ENCODE measurements at places on chromosomes 5 and 9.

GRCh38 chr5:112346411-112347044, 72.5 kb downstream of the EPB41L4A start:
- DNase-seq, result no peak

GRCh38 chr5:14920121-14920520, 48.5 kb upstream of the ANKH start:
- no peak for DNase-seq

DNA sequence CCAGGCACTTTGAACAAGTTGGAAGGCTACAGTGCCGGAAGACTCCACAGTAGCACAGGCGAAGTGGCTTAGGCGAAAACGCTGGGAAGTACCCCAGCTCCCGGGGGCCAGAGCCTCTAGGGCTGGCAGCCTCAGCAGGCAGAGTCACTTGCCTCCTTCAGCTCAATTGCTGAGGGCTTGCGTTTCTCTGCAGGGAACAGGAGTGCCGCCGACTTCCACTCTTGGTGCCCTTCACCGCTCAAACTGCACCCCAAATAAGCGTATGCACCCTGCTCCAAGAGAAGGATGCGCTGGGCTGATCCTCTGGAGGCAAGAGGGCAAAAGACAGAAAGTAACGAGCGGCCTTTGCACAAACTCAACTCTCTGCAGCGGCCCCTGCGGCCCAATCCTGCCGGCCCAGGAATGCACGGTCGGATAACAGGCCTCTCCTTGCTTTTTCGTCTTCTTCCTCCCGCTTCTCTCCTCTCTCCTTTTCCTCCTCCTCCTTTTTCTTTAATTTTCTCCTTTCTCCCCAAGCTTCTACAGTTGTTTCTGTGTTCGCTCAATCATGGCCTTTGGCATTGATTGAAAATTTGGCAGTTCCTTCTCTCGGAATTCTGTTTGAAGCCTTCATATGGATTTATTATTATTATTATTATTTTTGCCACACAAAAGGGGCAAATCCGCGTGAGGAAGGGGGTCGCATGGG, 1.1 kb upstream of the S1PR3 start:
- DNase-seq, result peak; percentile 69

DNA sequence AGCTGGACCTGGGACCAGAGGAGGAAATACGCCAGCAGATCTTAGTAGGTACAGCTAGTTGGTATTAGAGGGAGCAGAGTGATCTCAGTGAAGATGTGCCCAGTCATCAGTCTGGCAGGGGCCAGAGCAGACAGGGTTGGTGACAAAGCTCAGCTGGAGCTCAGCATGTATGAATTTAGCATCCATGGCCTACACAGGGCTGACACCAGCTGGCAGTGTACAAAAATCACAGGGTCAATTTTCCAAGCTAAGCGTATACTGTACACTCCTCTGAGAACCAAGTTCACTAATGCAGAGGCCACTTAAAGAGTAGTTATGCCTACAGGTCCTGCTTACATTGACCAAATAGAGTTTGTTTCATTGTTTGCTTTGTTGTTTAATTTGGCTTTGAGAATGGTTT, 146.6 kb downstream of the SLC24A2 start:
- DNase-seq, result peak; percentile 63

DNA sequence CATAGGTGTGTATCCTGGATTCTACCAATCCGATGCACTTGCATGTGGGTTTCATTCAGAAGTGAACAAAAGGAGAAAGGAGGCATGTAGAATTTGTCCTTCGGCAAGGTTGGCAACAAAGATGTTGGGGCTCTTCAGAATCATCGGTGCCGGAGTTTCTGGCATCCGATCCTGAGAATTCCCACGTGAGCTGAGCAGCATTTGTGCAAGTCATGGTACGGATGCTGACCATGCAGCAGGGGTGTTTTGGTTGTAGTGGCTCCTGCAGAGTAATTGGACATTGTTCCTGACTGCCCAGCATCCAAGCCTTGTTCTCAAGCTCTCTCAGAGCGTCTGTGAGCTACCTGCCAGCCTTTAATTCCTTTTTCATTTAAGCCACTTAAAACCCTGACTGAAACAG, 19.0 kb upstream of the POC5 start:
- DNase-seq, result no peak

DNA sequence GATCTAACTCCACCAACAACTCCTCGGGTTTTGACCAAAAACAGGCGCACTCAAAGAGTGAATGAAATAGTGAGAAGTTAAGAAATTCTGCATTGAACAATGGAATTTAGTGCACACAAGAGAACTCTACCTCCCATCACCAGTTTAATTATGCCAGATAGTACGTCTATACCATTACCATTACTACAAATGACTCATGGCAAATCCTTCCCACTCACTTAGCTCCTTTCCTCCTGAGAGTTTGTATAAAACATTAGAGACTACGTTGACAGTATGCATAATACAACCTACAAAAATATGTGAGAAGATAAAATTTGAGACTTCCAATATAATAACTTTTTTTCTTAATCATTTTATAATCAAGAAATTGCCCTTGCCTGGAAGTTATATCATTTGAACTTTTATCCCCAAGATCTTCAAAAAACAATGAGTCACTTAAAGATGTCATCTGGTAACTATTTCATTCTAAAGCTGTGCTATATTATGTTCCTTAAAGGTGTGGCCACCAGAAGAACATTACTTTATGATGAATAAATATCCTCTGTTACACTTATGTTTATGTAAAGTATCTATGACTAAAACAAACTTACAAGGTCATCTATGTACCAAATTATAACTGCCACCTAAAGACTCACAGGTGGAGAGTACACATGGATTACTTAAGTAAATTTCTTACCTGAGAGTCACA, 297.9 kb upstream of the PTGER4 start:
- no peak for DNase-seq

- DNase-seq, result no peak
Measured at GRCh38 chr5:54443270-54443669, 12.2 kb upstream of the HSPB3 start.

DNA sequence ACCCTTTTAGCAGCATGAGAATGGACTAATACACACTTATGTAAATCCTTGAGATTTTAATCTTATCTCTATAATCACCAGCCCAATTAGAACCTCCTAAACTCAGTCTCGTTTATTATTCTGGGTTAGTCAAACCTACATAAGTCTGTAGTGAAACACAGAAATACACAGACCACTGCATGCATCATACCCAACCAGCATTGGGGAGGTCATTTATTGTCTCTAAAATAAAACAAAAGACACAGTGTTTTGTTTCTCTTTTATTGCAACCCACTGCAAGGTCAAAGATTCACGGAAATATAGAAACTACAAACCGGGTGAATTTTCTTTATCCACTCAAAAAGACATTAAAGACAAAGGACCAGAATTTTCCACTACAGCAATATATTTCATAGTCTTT, 188.1 kb upstream of the EFNA5 start:
- no peak for DNase-seq

DNA sequence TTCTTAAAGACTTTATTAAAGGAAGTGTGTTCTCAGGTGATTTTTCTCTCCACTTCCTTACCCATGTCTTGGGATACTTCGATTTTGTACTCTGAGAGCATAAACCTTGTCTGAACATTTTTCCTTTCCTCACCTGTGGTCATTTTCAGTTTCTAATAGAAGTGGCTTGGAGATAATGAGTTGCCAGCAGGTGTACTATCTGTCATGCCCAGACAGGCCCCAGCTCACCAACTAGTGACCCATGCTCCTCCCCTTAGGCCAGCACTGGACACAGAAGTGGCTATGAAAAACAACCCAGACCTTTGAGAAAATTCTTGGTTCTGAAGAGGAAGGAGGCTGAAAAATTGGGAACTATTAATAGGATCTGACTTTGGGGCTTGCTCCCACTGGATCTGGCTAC, 49.2 kb upstream of the SMIM32 start:
- DNase-seq, result no peak

- DNase-seq, result no peak
Measured at GRCh38 chr5:151454166-151454565, 6.8 kb downstream of the SLC36A1 start.

- no peak for DNase-seq
Measured at GRCh38 chr9:117722108-117722761, 18.0 kb downstream of the TLR4 start.

DNA sequence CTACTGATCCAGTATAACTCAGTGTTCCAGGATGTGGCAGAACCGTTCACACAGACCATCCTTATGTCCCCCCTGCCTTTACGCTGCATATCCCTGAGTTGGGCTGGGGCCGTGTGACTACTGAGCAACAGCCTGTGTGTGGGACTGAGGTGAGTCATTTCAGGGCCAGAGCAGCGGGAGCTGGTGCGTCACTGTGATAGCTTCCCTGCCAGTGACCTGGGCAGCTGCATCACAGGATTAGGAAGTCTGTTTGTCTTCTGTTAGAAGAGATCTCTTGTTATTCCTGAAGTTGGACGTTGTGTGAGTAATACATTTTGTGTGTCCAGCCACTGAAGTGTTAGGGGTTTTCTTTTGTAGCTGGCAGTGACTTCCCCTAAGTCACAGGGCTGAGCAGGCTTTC, 35.6 kb downstream of the TPPP start:
- DNase-seq, result no peak

- no peak for DNase-seq
Measured at GRCh38 chr9:130138171-130138653, 34.0 kb upstream of the NCS1 start.

DNA sequence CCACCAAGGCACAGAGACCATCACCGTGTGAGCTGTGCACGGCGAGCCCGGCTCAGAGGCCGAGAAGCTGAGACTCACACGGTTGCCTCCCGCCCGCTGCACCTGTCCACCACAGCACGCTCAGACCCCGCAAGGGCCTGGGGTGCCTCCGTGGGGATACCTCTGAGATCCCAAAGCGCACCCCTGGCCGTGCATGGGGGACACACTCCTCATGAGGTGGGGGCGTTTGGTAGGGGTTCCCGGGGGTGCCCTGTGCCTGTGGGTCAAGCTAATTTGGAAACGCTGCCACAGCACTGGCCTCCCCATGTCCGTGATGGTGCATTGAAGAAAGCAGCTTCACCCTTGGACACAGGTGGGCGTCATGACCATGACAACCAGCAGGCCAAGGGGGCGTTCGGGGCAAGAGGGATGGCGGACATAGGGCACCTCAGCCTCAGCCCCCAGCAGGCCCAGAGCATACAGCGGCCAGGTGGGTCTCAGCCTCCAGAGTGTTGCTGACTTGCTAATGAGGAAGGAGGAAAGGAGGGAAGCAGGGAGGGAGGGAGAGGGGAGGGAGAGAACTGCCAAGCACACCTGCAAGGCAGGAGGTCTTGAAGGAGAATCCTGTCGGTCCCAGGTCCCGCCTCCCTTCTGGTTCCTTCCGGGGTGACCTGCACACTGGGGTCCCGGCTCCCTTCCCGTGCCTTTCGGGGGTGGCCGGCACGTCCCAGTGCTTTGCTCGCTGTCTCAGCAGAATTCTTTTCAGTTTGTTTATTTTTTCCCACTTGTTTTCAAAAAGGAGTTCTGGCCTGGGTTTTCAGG, 34.7 kb downstream of the GLT6D1 start:
- DNase-seq, result peak; percentile 85

DNA sequence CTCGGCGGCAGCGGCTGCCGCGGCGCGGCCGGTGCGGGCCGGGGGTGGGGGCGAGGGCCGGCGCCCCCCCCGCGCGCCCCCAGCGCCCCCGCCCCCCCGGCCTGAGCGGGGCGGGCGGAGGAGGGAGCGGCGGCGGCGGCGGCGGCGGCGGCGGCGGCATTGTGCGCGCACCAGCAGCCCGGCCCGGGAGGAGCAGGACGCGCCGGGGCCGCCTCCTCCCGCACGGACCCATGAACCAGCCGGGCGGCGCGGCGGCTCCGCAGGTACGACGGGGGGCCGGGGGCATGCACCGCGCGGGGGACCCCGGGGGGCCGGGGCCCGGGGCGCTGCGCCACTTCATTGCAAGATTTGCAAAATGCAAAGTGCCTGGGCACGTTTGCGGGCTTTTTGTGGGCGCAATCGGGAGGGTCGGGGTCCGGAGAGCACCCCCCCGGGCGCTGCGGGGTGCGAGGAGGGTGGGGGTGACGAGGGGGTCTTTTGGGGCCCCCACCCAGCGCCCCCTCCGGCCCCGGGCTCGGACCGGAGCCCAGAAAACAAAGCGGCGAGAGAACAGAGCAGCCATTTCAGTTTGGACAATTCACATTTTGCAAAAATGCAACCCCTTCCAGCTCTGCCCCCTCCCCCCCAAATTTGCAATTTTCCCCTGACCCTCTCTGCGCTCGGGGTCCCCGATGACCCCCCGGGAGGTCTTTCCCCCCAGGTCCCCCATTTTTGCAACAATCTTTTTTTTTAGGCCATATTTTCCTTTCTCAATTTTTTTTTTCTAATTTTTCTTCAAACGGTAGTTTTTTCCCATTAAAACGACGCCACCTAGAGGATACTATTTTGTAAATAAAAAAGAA, at the start of gene ZNF618:
Gene ZNF618, plus strand, starts transcription at position 159 of the 842 bp plus-strand sequence. Its CDS starts 72 bp downstream, at position 231.
- no peak for DNase-seq

GRCh38 chr9:7454624-7455023, 345.0 kb downstream of the DMAC1 start:
- DNase-seq, result no peak

- DNase-seq, result no peak
Measured at GRCh38 chr5:176590035-176590717, 19.8 kb downstream of the GPRIN1 start.

- no peak for DNase-seq
Measured at GRCh38 chr5:173413471-173413982, 85.3 kb upstream of the STC2 start.

DNA sequence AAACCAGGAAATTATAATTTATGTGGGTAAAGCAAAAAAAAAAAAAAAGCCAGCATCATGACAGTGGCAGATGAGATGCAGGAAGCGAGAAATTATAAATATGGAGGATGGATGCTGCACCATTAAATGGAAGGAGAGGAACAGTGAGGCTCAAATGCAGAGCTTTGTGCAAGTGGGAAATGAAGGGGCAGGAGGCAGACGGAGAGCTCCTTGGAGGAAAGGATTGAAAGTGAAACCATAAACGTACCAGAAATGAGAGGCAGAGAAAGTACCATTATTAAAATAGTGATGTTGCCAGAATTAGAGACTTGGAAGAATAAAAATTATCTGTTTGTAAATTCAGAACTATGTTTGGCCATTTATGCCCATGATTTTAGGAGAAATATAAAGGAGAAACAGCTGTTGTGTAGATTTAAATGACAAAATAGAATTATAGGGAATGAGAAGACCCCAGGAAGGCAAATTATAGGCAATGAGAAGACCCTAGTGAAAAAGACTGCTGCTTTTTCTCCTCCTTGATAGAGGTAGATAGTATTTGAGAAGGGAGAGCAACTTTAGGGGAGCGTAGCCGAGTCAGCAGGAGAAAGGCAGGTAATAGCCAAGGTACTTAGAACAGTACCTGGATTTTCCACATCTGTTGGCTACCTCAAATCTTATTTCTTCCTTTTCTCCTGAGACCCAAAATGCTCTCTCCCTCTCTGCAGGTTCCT, 341.0 kb upstream of the CD180 start:
- no peak for DNase-seq

- DNase-seq, result no peak
Measured at GRCh38 chr5:73615085-73615484, 10.9 kb upstream of the ARHGEF28 start.

- peak; percentile 37 for DNase-seq
Measured at GRCh38 chr9:92180669-92181181, 65.5 kb upstream of the SPTLC1 start.

GRCh38 chr5:123364441-123365155, 58.6 kb downstream of the CEP120 start:
- DNase-seq, result no peak

GRCh38 chr5:90055831-90056328, 353.7 kb downstream of the CETN3 start:
- no peak for DNase-seq
